T-helper 2 cell (primary cell): ENCODE measurements at places on chromosomes 5 and 9.

GRCh38 chr9:27489087-27489876 is 34.8 kb upstream of the IFNK start:
- no peak for DNase-seq

DNA sequence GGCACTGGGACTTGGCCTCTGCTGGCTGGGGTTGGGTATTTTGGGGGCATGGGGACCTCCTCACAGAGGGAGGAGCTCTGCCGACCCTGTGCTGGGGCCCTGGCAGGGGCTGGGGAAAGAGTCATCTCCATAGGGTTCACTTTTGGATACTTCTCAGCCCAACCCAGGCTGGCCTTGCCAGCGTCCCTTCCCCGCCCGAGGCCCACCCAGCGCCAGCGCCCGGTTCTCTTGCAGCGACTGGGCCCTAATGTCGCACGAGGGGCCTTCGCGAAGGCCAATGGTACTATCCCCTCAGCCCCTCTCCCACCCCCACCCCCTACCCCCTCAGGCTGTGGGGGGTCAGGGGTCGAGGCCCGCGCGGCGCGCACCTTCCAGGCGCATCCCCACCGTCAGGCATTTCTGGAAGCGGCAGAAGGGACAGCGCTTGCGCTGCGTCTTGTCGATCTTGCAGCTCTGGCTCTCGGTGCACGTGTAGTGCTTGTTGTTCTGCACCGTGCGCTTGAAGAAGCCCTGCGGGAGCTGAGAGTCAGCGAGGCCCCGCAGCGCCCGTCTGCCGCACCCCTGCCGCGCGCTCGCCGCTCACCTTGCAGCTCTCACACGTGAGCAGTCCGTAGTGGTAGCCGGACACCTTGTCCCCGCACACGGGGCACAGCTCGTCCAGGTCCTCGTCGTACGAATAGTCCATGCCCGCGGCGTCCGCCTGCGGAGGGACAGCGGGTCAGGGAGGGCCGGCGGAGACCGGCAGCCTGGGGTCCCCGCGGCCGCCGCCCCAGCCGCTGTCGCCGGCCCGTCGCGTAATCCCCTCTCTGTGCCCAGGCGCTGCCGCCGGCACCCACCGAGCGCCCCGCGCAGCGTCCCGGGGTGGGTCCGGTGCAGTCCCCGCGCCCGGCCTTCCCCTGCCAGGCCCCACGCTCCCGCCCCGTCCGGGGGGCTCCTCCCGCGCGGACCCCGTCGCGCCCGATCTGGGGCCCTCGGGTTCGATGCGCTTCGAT is 4.2 kb downstream of the NR5A1 start:
- no peak for DNase-seq

DNA sequence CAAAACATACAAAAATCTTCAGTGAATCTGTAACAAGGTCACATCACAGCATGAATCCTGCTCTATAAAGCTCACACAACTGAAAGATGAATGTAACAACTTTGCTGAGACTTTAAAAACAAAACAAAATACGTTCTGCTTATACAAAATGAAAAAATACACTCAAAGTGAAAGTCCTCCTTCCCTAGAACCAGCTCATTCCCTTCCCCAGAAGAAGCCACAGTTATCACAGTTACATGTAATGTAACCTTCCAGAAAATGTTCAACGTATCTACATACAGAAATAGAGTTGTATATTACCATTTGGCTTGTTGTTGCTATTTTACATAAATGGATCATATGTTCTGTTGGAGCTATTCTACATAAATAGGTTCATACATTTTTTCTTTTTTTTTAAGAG is 2.6 kb downstream of the AUH start:
- no peak for DNase-seq

DNA sequence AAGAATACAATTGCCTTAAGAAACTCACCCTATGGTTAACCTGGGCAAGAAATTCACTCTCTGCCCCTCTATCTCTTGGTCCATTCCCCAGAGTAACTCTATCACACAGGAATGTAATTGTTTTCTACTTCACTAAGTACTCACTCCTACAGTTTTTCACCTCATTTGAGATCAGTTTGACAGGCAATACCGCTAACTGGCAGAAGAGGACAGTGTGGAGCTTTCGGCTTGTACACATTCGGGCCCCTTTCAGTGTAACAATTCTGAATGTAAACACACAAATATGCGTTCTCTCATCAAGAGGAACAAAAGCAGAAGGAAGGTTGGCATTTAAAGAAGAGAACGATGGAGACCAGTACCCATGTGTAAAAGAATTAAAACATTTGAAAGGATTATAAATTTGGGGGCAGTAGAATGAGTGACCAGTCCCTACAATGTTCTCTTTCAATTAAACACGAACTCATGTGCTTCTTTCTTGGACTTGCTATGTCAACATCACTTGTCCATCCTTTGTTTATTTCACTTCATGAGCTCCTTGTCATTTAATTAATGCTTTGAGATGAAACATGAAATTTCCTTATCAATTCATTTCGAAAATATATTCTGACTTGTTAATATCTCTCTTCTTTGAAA is 188.5 kb upstream of the GRAMD2B start:
- DNase-seq, result no peak

- no peak for DNase-seq
Measured at GRCh38 chr5:149254506-149254905, 17.2 kb upstream of the AFAP1L1 start.

DNA sequence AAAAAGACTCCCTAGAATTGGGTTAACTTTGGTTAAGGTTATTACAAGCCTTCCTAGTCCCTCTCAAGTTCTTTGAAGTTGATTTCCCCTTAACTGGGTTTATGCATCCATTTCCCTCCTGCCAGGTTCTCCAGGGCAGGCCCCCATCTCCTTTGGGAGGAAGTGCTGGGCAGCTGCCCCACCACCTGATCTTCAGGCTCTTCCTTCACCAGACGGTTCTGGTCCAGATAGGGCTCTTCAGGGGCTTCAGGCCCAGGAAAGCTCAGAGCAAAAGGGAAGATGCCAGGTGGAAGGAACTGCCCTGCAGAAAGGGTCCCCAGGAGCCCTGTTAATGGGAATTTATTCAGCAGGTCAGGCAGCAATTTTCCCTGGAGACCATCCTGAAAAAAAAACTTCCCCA is 2.1 kb downstream of the SMIM32 start:
- no peak for DNase-seq

GRCh38 chr9:136615631-136616306 is 46.9 kb upstream of the EGFL7 start:
- no peak for DNase-seq

DNA sequence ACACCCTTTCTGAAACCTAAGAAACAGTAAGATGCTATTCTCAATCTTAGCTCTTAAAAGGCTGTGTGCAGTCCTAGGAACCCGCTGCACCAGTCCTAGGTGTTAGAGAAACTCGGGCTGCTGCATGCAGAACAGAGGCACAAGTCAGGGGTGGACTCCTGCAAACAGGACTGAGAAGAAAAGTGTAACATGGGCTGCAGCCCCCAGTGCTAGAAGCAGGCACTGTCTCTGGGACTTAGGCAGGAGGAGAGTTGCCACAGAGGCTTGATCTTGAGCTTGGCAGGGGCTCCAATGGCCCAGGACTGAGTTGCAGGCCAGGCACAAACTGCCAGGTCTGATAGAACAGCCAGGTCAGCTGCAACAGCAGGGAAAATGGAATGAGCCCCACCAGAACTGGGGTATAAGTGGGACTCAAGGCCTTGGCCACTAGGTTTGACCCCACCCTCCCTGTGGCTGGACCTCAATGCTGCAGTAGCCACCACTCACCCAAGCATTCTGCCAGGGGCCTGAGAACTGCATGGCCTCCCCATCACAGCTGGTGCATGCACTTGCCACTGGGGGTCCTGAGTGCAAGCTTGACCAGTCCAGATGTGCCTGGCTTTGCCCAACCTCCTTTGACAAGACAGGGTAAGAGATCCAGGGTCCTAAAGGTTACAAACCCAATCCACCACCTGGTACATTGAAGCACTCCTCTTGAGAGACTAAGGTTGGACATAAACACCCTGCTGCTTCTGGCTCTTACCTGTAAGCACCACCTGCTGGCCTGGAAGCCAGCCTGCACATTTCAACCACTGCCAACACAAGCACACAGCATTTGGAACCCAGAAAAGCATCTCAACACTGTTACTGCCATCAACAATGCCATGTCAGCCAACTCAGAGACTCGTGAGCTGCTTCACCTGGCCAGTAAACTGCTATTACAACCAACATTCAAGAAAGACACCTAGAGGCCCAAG is 103.3 kb downstream of the FBXL17 start:
- DNase-seq, result no peak

DNA sequence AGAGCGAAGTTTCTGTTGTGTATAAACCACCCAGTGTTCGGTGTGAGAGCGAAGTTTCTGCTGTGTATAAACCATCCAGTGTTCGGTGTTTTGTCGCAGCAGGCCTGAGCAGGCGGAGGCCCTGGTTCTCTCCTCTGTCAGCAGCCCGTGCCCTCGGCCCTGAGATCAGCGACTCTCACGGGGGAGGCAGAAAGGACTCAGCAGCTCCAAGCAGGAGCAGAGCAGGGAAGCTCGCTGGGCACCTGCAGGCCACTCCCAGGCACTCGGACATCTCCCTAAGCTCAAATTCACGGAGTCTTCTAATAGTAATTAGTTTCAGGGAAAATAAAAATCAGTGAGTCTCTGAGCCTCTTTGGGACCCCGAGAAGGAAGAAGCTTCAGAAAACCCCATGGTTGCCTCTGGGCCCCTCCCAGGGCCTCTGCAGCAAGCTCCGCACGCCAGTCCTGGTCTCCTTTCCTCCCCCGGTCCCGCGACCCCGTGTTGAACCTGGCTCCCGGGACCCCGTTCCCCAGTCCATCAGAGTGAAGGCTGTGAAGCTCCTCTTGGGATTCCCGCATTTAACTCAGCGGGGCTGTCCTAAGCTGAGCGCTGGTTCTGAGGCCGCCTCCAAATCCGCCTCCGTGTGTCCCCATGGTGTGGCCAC is 81.9 kb upstream of the ADAMTS2 start:
- no peak for DNase-seq

- no peak for DNase-seq
Measured at GRCh38 chr9:84781931-84782866, 112.7 kb downstream of the NTRK2 start.

GRCh38 chr5:100518377-100518776 is 16.8 kb upstream of the FAM174A start:
- no peak for DNase-seq
